ENCODE measurements at places on chromosomes 6 and 20. TPM values are rescaled to one million over a fixed set of nuclear protein-coding genes. Genes with fewer than 3 reads are reported as not detected.

- DNase-seq, result no peak
These were observed 496.0 kb upstream of the ADGRB3 start for GRCh38 chr6:68139130-68139529.

- no peak for DNase-seq
These were observed 79.1 kb downstream of the TMEM242 start for GRCh38 chr6:157244175-157244574.

DNA sequence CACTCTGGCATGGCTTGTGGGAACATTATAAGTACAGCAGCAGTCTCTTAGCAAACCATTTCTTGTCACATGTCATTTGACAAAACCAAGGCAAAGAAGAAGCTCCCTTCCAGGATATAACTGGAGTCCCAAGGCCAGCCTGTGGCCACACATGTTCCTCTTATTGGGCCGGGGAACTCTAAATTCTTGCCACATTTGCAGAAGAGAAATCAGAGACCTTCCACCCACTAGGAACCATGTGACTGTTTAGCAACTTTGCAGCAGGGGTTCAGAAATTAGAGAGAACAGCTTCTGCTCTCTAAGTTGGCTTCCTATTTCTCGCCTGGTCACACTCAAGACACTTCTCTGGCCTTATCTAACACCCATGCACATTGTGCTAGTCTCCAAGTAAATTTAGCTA lies 20.4 kb upstream of the MEP1A start:
- DNase-seq, result no peak

PSORS1C2 gene
- not detected for total RNA-seq

TOX2 gene
- total RNA-seq, result not detected

GRCh38 chr20:40241596-40242343 lies 447.3 kb downstream of the MAFB start:
- DNase-seq, result no peak

Measured in Calu3 (cell line).